ENCODE measurements at places on chromosomes 4 and X. TPM values are rescaled to one million over a fixed set of nuclear protein-coding genes. Genes with fewer than 3 reads are reported as not detected.

HTN3 gene
- polyA plus RNA-seq, result not detected

GAGE12F gene
- not detected for polyA plus RNA-seq

DNA sequence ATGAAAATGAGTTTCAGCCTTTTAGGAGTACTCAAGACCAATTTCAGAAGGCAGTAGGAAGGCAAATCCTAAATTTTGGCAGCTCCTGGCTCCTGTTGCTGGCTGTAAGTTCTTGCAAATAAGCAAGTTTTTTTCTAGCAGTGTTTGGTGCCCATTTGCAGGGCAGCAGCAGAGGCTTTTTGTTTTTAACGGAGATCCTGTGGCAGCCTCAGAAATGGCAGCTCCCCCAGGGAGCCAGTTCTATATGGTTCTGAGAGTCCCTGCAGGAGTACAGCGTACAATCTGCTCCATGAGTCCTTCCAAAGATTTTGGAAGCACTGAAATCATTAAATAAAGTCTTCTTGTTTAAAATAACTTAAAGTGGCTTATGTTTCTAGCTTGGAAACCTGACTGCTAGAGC lies 171.9 kb downstream of the NDST4 start:
- DNase-seq, result no peak

DNA sequence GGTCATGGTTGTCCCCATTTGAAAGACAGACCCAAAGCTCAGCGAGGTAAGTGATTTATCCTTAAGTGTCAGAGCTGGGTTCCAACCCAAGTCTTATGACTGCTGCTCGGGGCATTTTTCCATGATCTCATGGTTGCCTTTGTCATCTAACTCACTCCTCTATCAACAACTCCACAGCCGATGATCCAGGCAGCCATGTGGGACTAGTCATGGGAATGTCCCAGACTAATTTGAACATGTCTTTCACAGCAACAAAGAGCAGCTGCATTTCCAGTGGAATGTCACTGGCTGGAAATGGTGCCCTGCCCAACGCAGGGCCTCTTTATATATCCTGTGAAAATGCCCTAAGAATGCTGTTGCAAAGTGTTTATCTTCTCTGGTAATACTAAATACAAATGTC lies 284.8 kb upstream of the PPARGC1A start:
- no peak for DNase-seq

GRCh38 chr4:114251020-114251419 lies 271.6 kb upstream of the ARSJ start:
- DNase-seq, result no peak
